Hematopoietic multipotent progenitor cell treated with erythropoietin and hydrocortisone succinate and interleukin-3 and kit ligand, for 8 days (in vitro differentiated cells): ENCODE measurements at places on chromosomes 6 and 20.

DNA sequence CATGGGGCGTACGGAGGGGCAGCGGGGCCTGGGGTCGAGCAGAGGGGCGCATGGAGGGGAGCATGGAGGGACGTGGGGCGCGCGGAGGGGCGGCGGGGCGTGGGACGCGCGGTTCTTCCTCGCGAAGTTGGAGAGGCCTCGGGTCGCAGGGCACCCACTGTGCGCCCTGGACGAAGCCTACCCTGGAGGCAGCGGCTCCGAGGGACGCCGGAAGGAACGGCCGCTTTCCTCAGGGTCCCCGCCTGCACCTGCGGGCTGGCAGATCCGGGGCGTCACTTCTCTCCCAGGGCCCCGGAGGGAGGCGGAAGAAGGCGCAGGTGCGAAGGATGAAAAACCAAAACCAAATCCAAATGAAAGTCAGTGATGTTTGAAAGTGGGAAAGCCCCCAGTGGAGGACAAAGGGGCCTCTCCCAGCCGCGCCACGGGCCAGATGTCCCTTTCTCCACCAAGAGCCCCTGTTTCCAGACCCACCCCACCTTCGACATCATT lies 142.1 kb upstream of the PDE10A start:
- DNase-seq: no peak

- DNase-seq: no peak
These were observed 533.8 kb upstream of the ID4 start for GRCh38 chr6:19303383-19303782.

DNA sequence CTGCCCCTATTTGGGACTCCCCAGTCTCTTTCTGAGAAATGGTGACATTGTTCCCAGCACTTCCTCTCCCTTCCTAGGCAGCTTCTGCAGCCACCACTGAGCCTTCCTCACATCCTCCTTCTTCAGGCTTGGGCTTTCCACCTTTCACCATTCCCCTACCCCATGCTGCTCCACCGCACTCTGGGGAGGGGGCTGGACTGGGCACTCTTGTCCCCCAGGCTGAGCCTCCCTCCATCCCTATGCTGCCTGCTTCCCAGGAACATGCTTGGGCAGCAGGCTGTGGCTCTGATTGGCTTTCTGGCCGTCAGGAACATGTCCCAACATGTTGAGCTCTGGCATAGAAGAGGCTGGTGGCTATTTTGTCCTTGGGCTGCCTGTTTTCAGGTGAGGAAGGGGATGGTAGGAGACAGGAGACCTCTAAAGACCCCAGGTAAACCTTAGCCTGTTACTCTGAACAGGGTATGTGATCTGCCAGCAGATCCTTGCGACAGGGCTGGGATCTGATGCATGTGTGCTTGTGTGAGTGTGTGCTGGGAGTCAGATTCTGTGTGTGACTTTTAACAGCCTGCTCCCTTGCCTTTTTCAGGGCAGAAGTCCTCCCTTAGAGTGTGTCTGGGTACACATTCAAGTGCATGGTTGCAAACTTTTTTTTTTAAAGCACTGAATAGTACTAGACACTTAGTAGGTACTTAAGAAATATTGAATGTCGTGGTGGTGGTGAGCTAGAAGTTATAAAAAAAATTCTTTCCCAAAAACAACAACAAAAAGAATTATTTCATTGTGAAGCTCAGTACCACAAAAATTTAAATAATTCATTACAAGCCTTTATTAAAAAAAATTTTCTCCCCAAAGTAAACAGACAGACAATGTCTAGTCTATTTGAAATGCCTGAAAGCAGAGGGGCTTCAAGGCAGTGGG lies 2.1 kb upstream of the CDKN1A start:
- DNase-seq: no peak

DNA sequence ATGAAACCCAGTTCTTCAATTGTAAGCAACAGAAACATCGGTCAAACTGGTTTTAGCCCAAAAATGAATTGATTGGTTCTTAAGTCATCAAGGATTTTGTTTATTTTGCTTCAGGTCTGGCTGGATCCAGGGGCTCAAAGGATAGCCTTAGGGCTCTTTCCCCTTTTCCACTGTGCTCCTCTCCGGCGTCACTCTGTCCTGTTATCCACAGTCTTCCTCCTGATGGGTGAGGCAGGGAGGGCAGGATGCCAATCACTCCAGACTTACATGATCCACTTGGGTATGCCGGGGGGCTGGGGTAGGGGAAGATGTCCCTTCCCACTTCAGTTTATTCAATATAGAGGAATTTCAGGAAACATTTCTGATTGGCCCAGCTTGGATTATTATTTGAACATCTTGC lies 40.0 kb downstream of the PLAGL2 start:
- DNase-seq: no peak

DNA sequence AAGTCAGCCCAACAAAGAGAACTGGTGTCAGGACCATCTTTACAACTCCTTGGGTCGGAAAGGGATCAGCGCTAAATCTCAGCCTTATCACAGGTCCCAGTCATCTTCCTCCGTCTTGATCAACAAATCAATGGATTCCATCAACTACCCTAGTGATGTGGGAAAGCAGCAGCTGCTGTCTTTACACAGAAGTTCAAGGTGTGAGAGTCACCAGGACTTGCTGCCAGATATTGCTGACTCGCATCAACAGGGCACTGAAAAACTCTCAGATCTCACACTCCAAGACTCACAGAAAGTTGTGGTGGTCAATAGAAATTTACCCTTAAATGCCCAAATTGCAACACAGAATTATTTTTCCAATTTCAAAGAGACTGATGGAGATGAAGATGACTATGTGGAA lies 25.3 kb upstream of the MTHFD1L start:
- DNase-seq: no peak

GRCh38 chr20:1130058-1130694 lies 11.8 kb downstream of the PSMF1 start:
- no peak for DNase-seq

GRCh38 chr6:100464903-100465700 lies at the start of gene SIM1:
TSS of gene SIM1 (minus strand) at chr6:100464921. CDS start at chr6:100463468, 1,453 bp downstream.
- peak; percentile 58 for DNase-seq

DNA sequence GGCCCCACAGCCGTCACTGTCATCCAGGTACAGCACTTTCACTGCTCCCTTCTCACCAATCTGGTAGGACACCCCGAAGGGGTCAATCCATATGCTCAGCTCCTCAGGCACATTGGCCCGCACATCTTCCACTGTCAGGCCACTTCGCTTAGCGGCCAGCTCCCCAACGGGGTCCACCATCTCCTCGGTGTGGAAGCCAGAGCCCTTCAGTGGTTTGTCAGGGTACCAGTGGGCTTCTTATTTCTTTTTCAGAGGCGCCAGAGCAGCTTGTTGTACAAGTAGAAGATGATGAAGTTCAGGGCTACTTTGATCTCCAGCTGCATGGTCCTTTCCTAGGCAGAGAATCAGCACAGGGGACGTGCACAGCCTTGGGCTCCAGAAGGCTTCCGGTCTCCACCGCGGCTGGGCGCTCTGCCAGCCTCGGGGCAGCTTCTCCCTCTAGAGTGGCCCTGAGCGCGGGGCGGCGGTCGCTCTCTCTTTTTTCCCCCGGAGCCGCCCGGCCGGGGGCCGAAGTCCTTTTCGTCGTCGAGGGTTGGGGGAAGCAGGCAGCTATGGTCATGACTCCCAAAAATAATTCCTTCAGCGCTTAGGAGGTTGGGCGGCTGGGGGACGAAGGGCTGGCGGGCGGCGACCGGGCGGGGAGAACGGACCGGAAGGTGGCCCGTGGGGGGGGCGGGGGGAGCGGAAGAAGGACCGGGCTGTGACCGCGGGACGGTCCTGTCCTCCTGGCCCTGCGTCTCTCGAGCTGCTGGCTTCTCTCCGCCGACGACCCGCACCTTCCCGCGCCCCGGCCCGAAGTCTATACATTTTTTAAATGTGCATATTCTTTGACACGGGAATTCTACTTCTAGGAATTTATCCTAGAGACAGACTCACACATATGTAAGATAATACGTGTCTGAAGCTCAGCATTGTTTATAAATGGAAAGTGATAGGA lies 6.5 kb upstream of the ZSCAN9 start:
- DNase-seq: peak; percentile 85

- DNase-seq: no peak
These were observed 27.8 kb upstream of the RNF144B start for GRCh38 chr6:18359237-18359885.

GRCh38 chr6:154112181-154112809 lies 73.3 kb downstream of the OPRM1 start:
- DNase-seq: no peak

- no peak for DNase-seq
These were observed 23.1 kb upstream of the C6orf141 start for GRCh38 chr6:49527320-49527719.

GRCh38 chr20:43909720-43910119 lies 4.9 kb upstream of the TOX2 start:
- DNase-seq: peak; percentile 1

DNA sequence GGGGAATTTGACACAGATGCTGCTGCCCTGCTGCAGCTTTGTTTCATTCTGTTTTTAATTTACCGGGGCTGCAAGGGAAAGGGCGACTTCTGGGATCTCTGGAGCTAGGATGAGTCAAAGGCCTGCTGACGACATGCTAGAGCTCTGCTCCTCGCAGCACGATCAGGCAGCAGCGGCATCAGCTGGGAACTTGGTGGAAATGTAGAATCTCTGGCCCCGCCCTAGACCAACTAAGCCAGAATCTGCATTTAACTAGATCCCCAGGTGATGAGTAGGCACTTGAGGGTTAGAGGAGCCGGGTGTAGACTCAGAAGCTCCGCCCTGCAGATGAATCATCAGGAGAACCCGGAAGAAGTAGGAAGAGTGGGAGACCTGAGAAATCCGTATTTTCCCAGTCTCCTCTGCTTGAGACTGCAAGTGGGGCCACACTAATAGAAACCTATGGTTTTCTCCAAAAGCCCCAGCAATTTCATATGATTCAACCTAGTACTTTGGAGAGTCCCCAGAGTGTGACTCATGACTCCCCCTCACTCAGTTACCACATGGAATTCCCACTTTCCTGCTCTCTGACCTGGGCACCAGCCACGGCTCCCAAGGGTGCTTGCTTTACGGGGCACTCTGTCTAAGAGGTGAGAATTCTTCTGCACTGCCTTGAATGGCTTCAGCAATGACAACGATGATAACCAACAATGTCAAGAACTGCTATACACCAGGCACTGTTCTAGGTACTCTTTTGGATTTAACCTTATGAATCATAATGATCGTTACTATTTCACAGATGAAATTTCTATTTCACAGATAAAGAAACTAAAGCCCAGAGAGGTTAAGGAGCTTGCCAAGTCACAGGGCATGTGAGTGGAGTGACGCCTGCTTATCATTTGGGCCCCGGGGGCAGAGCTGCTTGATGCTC lies 18.1 kb downstream of the TUBB2B start:
- DNase-seq: peak; percentile 89

GRCh38 chr6:55438203-55438602 lies 110.9 kb downstream of the GFRAL start:
- DNase-seq: no peak

DNA sequence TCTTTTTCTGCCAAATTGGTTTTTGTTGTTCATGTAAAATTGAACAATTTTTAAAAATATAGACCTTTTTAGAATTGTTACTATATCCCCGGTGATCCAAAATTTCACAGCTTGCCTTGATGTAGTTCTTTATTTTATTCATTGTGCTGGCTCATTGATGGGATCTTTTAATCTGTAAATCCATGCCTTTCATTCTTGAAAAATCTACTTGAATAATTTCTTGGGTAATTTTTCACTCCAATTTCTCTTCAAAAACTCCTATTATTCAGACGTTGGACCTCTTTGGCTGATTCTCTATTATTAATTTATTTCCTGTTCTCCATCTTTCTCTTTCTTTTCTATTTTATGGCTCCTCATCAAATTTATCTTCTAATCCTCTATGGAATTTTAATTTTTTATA lies 476.1 kb upstream of the CITED2 start:
- DNase-seq: no peak

DNA sequence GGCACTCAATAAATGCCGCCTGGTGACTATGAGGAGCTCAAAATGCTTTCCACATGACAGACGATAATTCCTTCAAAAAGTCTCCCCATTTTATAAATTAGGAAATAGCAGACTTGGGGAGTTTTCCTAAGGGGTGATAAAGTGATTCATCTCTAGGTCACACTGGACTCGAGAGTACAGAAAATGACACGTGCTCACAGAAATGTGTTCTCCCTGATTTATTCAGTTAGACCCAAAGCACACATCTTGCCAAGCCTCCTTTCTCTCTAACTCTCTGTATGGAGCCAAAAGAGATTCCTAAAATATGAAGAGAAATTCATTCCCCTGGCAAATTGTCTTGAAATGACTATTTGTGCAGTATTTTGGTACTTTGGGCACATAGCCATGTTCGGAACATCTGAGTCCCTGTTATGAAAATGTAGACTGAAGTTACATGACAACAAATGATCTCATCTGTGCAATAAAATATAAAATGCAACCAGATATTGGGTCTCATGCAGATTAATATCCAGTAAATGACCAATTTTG lies 381.1 kb downstream of the TFAP2B start:
- DNase-seq: no peak

DNA sequence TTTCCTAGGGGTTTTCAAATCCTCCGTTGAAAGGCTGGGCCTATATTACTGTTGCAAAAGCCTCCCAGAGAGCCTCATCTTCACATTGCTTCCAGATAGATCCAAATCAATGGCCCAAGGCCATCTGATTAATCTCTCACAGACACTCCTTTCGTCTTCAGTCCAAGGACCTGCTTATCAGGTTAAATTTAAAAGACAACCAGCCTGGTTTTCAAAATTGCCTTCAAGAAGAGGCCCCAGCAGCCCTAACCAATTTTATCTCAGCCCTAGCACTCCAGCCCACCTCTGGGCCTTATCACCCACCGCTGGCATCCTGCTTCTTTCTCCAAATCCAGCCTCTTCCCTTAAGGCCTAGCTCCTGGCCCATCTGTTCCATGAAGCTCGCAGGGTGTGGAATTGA lies 15.5 kb upstream of the CCND3 start:
- DNase-seq: peak; percentile 91

DNA sequence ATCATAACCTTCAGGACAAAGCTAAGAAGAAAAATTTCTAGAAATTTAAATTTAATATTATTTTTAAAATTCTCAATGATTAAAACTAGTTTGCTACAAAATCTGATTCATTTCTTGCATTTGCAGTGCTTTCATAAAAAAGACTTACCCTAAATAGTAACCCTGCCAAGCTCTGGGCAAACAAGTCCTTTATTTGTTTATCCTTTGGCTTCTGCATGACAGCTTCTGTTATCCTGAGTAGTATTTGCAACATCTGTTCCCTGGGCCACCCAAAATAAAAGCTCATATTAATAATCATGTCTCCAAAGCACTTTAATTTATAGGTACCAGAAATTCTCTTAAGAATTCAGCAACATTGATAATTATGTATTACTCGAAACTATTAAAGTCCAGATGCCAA lies 101.3 kb downstream of the RALGAPA2 start:
- DNase-seq: no peak

DNA sequence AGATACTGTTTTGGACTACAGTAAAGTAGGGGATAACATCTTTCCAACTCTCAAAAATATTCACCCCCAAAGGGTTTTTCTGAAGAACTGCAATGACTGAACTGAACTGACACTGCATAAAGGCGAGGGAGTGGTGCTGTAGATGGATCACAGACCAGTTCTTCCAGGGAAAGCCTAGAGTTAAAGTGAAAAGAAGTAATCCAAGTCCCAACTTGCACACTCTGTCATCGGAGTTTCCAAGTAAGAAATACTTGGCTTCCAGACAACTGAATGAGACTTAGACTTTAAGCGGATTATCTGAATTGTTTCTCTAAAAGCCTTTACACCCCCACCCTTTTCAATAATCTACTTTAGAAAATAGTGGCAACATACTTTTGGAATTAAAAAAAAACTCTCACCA lies 134.1 kb upstream of the PREP start:
- no peak for DNase-seq
